ENCODE measurements at places on chromosomes 7 and 10.
A peak's percentile ranks its signal among the peaks of the same experiment; 100 is the strongest.

- no peak for DNase-seq
- peaks cover 20% of the 10 kb centered on the region for H3K36me3 ChIP-seq
- no peak overlapping the region for H3K4me3 ChIP-seq
- H3K27me3 ChIP-seq, result no peaks in the 10 kb centered on the region
- no peak overlapping the region for H3K27ac ChIP-seq
Measured at GRCh38 chr7:4729266-4729665, 46.2 kb upstream of the AP5Z1 start.

DNA sequence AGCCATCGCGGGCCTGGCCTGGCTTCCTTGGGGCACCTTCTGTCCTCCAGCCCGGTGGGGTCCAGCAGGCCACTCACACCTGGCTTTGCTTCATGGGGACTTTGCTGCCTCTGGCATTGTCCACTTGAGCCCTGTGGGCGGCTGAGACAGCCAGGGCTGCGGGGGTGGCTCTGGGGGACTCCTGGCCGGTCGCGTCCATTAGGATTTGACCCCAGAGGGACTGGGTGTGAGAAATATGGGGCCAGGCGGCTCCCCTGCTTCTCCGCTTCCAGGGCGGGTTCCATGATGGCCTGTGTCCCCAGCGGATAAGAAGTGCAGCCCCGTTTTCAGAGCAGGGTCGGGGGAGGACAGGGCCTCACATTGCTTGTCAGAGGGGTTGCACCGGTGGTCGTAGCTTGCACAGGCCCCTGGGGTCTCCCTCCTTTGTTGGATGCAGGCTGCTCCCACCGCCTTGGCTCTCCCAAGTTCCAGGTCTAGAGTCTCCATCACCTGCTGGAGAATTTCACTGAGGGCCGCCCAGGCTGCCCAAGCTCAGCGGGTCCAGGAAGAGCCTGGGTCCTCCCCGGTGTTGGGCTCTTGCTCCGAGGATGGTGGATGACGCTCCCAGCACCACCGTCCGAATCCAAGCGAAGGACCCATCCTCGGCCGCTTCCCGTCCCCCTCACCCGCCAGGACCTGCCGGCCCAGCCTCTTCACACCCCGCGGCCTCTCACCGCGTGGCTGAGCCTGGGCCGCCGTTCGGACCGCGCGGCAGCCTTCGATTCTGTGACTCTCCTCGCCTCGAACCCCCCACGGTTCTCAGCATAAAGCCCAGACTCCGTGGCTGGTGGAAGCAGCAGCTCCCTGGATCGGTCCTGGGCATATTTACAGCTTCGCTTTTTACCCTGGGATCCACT lies 140.1 kb downstream of the DYNC2I1 start:
- no peak overlapping the region for H3K27ac ChIP-seq
- H3K4me3 ChIP-seq, result no peak overlapping the region
- peaks cover 18% of the 10 kb centered on the region for H3K4me1 ChIP-seq
- no peaks in the 10 kb centered on the region for H3K36me3 ChIP-seq
- DNase-seq, result no peak
- H3K27me3 ChIP-seq, result peaks cover 45% of the 10 kb centered on the region

DNA sequence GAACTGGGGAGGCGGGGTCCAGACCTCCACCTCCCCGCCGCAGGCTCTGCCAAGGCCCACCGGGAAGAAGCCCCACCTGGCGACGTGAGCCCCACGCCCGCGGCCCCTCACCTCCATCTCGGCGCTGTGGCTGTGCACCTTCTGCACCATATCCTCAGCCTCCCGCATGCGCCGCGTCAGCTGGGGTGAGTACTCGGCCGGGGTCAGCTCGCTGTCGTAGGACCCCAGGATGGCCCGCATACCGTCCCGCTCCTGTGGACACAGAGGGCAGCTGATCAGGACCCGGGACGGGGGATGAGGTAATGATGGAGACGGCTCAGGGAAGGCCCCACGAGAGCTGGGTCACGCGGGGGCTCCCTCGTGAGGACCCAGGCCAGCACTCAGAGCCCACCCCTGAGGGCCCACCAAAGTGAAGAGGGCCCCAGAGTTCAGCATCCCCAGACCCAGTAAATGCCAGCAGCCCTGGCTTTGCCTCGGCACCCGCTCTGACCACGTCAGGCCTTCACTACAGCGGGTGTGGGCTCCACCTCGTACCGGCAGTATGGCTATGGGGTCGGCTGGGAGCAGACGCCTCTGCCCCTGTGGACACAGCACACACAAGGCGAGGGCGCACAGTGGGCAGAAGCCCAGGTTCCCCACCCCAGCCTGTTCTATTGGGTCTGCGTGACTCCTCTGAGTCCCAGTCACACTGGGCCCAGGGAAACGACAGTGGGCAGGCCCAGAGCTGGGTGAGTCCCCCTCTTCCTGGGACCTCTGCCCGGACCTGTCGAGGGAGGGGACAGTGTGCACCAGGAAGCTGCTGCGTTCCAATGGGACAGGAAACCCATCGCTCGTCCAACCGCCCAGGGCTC lies 218.1 kb downstream of the MAD1L1 start:
- no peak overlapping the region for H3K27ac ChIP-seq
- H3K27me3 ChIP-seq, result no peaks in the 10 kb centered on the region
- H3K4me1 ChIP-seq, result peaks cover 8% of the 10 kb centered on the region
- H3K36me3 ChIP-seq, result peaks cover 2% of the 10 kb centered on the region
- no peak for DNase-seq
- no peak overlapping the region for H3K4me3 ChIP-seq

DNA sequence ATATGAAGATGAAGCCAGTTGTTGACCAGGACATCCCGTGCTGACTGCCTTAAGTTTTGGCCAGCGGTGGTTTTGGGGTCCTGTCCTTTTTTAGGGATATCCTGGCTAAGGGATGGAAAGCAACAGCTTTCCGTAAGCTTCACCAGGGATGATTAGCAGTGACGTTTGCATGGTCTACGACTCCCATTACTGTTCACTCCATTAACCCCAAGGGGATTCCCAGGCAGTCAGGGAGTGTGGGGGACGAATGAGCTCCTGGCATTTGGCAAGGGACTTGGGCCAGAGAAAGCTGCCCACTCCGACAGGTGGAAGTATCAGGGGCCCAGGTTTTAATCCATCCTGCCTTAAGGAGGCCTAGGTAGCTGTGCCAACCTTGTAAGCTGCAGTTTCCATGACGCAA lies 66.8 kb downstream of the ITGB1 start:
- no peak overlapping the region for H3K4me3 ChIP-seq
- peaks cover 4% of the 10 kb centered on the region for H3K4me1 ChIP-seq
- no peaks in the 10 kb centered on the region for H3K27me3 ChIP-seq
- H3K27ac ChIP-seq, result no peak overlapping the region

GRCh38 chr10:22308390-22308789 lies 7.8 kb upstream of the COMMD3 start:
- DNase-seq, result peak; percentile 70
- no peaks in the 10 kb centered on the region for H3K36me3 ChIP-seq

DNA sequence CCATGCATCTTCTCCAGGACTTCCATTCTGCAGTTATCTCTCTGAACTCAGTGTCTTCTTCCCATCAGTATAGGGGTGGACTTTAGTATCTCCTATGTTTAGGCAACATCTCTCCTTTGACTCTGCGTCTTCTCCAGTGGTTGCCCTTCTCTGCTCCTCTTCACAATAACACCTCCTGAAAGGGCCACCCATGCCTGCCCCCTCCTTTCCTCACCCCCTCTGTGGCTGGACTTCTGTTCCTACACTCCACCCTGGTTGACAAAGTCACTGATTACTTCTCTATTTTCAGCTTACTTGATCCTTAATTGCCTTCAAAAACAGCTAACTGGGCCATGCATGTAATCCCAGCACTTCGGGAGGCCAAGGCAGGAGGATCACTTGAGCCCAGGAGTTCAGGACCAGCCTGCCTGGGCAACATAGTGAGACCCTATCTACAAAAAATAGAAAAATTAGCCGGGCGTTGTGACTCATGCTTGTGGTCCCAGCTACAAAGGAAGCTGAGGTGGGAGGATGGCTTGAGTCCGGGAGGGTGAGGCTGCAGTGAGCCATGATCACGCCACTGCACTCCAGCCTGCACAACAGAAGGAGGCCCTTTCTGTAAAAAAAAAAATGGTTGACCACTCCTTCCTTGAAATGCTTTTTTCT lies 13.7 kb downstream of the SRGN start:
- peak overlapping the region; percentile 31 for H3K27ac ChIP-seq
- H3K36me3 ChIP-seq, result peaks cover 34% of the 10 kb centered on the region
- no peaks in the 10 kb centered on the region for H3K27me3 ChIP-seq
- H3K4me1 ChIP-seq, result peaks cover 22% of the 10 kb centered on the region

- no peak overlapping the region for H3K4me3 ChIP-seq
- H3K36me3 ChIP-seq, result no peaks in the 10 kb centered on the region
- peaks cover 4% of the 10 kb centered on the region for H3K4me1 ChIP-seq
- peak; percentile 66 for DNase-seq
- H3K27me3 ChIP-seq, result peaks cover 31% of the 10 kb centered on the region
- H3K27ac ChIP-seq, result no peak overlapping the region
Measured at GRCh38 chr10:93816123-93816747, 58.5 kb downstream of the LGI1 start.

DNA sequence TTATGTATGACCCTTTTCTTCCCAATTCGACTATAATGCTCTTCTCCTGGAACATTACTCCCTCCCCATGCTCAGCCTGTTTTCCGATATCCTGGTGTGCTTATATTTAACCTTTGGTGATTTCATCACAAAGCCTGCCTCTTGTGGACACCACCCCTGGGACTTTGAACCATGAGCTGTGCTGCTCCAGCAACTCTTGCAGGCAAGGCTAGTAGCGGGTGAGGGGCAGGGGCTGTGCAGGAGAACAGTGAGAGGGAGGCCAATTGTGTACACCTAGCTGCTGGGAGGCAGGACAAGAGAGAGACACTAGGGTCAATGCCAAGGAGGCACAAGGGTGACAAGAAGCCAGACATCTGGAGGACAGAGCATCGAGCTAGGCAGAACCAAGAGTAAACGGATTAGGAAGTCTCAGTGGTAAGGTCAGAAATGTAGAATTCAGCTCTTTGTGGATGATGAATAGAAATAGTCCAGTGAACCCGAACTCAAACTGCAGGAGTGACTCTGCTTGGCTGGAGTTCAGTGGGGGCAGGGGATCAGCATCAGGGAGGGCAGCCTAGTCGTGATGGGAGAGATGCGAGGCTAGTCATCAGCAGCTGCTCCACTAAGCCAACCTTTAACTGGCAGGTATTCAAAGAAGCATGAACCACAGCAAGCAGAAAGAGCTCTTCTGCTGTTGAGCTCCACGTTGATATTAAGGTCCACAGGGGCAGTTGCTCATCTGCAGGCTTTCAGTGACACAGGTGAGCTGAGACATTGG lies 31.0 kb upstream of the MKI67 start:
- peaks cover 6% of the 10 kb centered on the region for H3K4me1 ChIP-seq
- H3K27ac ChIP-seq, result no peak overlapping the region
- no peaks in the 10 kb centered on the region for H3K36me3 ChIP-seq
- H3K4me3 ChIP-seq, result no peak overlapping the region
- DNase-seq, result no peak

DNA sequence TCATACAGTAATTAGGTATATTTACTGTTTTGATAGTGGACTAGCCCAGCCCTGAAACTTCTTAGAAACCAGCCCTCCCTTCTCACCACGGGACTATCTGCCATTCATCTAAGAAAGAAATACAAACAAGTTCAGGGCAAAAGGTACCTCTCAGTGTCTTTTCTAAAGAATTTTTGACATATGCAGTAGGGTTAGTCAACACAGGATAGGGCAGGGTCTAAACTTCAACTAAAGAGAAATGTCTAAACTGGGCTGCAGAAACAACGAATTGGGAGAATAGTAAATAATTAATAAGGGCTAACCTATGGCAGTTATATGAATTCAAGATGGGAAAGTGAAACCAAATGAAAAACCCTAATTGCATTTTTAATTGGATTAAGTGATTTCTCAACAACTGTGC lies 496.6 kb downstream of the INHBA start:
- H3K4me1 ChIP-seq, result no peaks in the 10 kb centered on the region
- no peak overlapping the region for H3K27ac ChIP-seq
- no peaks in the 10 kb centered on the region for H3K27me3 ChIP-seq

DNA sequence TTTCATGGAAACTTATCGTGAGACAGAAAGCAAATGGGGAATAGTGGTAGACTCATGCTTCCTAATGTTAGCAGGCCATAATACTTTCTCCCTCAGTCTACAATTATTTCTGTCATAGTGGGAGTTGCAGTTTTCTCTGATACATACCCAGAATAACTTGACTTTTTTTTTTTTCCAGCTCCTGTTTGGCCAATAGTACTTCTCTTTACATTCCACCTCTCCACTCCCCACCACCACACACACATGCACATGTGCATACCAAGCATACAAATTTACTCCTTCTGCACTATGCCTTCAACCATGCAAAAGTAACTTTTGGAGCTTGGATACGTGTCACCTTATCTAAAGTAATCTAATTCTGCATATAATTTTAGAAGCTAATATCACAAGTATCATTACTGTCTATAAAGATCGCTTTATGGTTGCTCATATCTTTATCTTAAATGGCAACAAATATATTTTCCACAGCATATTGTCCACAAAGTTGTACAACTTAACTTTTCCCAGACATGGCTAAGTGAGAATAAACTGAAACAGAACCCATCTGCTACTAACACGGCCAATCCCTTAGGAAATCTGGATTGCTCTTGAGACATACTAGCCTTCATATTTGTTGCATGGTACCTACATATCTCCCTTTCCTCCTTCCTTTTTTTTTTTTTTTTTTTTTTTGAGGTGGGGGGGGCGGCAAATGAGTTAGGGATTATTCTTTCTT lies 49.0 kb downstream of the TES start:
- H3K4me1 ChIP-seq, result peaks cover 9% of the 10 kb centered on the region
- peaks cover 8% of the 10 kb centered on the region for H3K36me3 ChIP-seq

DNA sequence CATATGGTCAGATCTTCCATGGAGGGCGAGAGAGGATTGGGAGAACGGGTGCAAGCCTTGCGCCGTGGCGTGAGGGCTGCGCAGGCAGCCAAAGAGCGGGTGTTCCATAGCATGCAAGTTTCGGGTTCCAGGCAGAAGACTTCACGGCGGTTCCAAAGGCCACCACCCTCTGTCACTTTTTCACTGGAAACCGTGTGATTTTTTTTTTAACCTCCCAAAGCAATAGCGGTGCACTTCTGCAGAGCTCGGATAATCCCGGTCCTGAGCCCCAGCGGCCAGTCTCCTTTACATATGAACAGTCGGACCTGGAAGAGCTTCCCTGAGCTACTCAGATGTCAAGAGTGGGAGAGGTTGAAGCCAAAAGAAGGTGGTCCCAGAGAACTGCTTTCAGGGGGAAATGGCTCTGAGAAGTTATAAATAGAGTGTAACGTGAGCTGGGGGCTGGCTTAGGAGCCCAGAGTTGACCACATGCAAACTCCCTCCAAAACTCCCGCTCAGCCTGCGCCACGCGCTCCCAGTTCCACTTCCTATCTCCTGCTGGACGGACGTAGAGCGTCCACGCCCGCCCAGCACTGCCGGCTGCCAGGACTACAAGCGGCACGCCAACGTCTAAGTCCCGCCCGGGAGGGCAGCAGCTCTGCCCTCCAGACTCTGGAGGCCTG lies at the start of gene MEOX2:
Gene MEOX2, minus strand, starts transcription at position 389 of the 662 bp plus-strand sequence. Its CDS starts 281 bp downstream, at position 108.
- no peak for DNase-seq
- H3K4me1 ChIP-seq, result no peaks in the 10 kb centered on the region
- peaks cover 42% of the 10 kb centered on the region for H3K27me3 ChIP-seq
- H3K4me3 ChIP-seq, result no peak within 1 kb of the TSS
- no peak within 1 kb of the TSS for H3K27ac ChIP-seq

GRCh38 chr7:133705596-133705995 lies 421.5 kb upstream of the LRGUK start:
- H3K36me3 ChIP-seq, result peaks cover 9% of the 10 kb centered on the region
- no peak for DNase-seq
- no peak overlapping the region for H3K4me3 ChIP-seq
